ENCODE measurements at places on chromosomes 3 and 15.

DNA sequence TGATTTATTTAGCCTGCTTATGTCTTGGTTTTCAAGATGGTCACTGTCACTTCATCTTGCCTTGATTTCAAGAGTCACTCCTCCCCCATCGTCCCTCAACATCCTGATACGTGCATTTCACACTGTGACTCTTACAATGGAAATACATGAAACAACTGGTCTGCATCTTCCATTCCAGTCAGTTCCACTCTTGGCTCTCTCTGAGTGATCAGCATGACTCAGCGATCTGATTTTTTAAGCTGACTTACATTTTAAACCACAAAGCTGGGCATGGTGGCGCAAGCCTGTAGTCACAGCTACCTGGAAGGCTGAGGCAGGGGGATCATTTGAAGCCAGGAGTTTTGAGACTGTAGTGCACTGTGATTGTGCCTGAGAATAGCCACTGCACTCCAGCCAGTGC lies 271.2 kb upstream of the ROPN1 start:
- DNase-seq, result peak; percentile 83

DNA sequence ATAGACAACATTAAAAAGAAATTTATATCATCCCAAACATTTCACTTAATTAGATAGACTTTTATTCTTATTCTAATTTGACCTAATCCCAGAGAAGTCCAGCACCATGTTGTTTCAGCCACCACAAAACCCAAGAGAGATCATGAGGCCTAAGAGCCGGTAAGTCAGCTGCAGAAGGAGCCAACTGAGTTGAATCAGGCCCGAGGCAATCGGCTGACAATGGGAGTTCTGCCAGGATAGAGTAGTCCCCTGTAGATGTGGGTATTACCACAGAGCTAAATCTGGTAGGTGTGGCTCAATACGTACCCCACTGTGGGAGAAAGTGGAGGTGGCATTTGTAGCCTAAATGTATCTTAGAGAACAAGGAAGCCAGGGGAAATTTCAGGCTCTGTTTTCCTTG lies 49.7 kb upstream of the UMPS start:
- DNase-seq, result no peak

- DNase-seq, result no peak
Observed at GRCh38 chr3:160773722-160774121, 17.7 kb downstream of the PPM1L start.

GRCh38 chr3:188943591-188943990 lies 228.2 kb upstream of the TPRG1 start:
- DNase-seq, result no peak

- DNase-seq, result no peak
Observed at GRCh38 chr3:196620161-196620604, 19.3 kb upstream of the NRROS start.

- no peak for DNase-seq
Observed at GRCh38 chr3:119085070-119085439, 50.4 kb upstream of the IGSF11 start.

DNA sequence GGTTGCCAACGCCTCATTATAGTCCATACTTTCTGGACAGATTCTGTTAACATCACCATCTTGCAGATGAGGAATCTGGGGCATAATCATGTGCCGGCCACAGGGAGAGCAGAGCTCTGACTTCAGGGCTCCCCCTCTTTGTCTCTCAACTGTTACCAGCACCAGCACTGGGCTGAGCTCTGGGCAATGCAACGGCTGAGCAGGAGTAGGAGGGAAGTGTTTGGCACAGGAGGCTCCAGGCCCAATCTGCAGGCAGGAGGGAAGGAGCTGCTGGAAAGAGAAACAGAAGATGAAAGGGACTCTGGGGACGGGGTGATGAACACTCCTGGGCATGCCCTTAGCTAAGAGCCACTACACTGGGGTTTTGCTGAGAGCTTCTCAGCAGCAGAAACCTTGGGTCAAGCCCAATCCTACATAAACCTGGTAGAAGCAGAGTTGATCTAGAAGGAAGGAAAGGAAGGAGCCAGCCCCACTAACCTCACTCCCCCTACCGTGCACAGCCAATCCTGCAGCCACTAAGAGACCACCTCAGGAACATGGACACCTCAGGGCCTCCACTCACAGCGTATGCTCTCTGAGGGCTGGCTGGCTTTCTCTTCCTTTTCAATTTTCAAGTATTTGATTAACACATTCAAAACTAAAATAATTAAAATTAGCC lies 73.1 kb upstream of the SPATA12 start:
- no peak for DNase-seq

DNA sequence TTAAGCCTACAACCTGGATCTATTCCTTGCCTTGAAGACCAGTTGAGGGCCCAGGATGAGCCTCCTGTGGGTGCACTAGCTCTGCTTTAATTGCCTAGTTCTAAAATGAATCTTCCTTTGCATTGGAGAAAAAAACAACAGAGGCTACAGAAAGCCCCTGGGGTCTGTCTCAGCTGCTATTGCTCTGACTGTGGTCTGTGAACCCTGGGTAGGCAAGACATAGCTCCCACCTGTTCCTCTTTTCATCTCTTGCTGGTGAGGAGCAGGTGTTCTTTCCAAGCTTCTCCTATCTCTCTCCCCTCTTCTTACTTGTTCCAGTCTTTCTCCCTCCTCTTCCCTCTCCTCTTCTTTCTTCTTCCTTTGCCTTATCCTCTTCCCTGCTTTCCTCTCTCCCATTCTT lies 28.8 kb downstream of the RBP2 start:
- DNase-seq, result no peak

GRCh38 chr15:40040293-40040635 lies 1.3 kb upstream of the SRP14 start:
- DNase-seq, result no peak

DNA sequence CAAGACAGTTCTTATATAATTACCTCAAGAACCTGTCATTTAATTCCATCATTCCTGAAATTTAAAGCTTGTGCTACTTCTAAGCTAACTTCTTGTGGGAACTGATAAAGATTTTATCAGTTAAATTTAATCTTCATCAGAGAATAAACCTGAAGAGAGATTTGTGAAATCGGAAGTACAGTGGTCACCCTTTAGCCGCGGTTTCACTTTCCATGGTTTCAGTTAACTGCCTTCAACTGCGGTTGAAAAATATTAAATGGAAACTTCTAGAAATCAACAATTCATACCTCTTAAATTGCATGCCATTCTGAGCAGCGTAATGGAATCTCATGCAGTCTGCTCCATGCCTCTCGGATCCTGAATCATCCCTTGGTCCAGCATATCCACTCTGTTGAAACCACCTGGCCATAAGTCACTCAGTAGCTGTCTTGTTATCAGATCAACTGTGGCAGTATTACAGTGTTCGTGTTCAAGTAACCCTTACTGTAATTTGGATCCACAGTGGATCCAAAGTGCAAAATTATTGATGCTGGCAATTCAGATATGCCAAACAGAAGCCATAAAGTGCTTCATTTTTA lies 626.1 kb downstream of the CADM2 start:
- DNase-seq, result no peak

DNA sequence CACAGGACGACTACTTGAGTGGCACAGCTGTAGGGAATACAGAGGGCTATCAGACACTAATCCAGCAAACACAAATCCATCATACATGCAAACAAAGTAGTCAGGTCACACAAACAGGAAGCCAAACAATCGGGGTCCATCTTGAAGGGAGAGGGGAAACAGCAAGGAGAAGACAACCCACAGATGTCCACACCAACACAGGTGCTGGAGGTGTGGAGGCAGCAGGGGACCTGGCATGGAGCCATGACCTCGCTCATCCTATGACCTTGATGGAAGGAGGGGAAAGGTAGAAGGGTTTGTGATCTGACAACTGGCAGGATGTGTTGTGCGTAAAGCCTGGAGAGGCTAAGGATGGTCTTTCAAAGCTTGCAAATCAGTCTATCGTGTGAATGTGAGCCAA lies 39.9 kb upstream of the SKOR1 start:
- no peak for DNase-seq

DNA sequence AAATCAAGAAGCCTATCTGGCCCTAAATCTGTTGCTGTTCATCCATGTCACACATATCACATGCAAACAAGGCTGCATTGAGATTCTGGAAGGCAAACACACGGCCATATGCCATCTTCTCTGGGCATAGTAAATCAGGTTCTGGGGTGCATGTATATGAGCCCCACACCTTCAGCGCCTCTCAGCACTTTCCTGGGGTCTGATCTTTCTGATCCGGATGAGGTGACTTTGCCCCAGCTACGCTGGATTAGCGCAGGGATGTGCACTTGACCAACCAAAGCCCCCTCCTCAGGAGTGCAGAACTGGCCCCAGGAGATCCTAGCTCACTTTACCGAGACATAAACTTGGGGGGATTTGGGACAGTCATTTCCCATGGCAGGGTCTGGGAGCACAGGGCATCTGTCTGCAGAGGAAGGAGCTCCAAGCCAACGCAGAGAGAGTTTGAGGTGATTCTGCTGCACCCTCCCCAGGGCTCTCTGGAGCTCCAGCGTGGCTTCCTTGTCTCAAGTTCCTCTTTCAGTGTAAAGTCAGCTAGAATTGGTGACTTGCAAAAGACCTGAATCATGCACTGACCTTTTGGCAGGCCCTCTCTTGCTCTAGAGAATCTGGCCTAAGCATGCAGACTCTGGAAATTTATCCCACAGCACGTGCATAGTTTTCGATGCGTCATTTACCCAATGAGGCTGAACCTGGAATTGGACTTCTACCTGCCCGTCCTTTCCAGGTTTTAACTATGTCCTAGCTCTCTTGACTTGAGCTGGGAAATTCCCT lies 63.5 kb upstream of the KLF13 start:
- no peak for DNase-seq

Data from AG04449 (cell line).